ENCODE measurements at places on chromosomes 7 and 10.

GRCh38 chr7:80876894-80877414 lies 41.9 kb downstream of the SEMA3C start:
- DNase-seq: no peak

DNA sequence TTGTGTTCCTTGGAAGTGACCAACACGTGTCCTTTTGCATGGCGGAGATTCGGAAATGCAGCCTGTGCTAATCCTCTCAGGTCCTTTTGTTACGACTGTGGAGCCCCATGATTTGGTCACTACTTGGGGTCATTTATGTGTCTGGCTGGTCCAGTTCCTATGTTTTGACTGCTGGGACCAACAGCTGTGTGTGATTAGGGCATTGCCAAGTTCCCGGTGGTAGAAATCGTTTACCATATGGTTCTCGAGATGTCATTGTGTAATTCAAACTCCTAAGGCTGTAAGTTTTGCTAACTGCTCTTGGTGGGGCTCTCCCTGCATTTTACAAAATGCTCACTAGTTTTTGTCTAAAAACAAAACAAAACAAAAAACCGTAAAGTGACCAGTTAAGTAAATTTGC lies 62.0 kb downstream of the CCNY start:
- no peak for DNase-seq

GRCh38 chr10:71063401-71063800 lies 149.0 kb upstream of the UNC5B start:
- DNase-seq: no peak

GRCh38 chr7:128922496-128923410 lies 12.2 kb upstream of the KCP start:
- DNase-seq: no peak

DNA sequence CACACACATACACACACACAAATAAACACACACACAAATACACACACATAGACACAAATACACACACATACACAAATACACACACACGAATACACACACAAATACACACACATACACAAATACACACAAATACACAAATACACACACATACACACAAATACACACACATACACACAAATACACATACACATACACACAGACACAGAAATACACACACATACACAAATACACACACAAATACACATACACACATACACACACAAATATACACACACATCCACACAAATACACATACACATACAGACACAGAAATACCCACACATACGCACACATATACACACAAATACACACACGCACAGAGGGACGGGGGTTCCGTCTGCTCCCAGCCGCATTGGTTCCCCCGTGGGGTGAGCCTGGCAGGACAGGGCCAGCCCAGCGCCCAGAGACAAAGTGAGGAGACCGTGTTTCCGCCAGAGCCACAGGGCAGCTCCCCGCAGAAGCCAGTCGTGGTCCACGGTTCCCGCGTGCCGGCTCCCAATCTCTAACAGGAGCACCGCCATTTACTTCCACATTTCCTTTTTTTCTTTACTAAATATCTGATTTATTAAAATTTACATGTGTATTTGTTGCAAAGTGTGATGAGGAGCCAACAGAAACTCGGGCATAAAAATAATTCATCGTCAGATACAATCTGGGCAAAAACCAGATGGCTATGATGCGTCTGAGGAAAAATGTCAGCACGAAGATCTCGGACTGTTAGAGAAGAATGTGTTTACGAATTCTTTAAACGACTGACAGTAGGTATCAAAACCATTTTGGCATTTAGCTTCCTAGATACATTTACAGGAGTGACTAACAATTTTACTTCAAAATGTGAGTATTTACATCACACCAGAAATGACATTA lies 3.1 kb upstream of the KNDC1 start:
- DNase-seq: no peak

- no peak for DNase-seq
These were observed 60.9 kb upstream of the NKX6-2 start for GRCh38 chr10:132846631-132847415.

DNA sequence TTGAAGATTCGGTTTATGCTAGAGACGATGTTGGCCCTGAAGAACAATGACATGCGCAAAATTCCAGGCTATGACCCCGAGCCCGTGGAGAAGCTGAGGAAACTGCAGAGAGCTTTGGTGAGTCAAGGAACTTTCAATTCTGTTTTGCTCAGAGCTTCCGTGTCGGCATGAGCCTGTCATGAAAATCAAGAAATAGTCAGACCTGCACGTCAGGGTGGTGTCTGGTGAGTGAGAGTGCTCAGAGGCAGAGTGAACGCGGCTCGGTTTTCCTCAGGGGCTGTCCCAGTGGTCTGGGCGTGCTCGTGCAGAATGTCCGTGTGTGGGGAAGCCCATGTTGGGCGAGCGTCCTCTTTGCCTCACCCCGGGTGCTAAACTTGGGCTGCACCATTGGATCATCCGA lies 12.6 kb downstream of the NOM1 start:
- no peak for DNase-seq

DNA sequence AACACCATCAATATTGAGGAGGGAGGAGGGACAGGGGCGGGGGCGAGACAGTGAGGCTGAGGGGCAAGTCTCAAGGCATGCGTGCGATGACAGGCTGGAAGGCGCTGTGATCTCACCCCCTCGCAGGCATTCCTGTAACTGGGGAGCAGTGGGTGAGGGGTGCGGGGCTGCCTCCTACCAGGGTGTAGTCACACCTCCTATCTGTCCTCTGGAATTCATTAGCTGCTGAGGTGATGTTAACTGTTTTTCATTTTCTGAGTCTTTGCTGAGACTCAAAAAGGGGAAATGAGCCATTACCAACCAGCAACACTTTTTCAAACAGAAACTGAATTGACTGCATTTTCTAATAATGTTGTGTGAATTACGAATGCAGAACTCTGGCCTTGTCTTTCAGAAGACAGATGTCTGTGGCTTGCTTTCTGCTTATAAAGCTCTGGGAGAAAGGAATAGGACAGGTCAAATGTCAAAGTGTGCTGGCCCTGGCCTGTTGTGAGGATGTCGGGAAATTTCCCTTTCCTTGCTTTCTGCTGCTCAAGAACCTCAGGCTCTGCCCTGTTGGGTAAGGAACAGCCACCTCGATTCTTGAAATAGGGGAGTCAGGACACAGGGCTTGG lies 23.7 kb upstream of the CDH23 start:
- no peak for DNase-seq

GRCh38 chr10:106956216-106956915 lies 208.1 kb downstream of the SORCS1 start:
- no peak for DNase-seq

GRCh38 chr10:91023700-91024398 lies 103.0 kb upstream of the ANKRD1 start:
- DNase-seq: no peak

GRCh38 chr7:76225379-76225778 lies 23.7 kb downstream of the SRRM3 start:
- no peak for DNase-seq

DNA sequence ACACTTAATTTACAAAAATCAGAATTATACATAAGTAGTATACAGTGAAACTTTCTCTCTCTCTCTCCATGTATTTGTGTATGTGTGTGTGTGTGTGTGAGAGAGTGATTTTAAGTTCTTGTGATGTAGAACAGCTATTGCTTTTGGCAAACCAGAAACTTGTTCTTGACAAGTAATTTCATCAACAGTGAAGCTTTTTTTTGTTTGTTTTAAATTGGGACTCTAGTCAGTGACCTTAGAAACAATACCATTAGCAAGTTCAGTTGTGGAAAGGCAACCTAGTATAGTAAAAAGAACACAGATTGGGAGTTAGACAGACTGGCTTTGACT lies 319.1 kb downstream of the PTEN start:
- no peak for DNase-seq

DNA sequence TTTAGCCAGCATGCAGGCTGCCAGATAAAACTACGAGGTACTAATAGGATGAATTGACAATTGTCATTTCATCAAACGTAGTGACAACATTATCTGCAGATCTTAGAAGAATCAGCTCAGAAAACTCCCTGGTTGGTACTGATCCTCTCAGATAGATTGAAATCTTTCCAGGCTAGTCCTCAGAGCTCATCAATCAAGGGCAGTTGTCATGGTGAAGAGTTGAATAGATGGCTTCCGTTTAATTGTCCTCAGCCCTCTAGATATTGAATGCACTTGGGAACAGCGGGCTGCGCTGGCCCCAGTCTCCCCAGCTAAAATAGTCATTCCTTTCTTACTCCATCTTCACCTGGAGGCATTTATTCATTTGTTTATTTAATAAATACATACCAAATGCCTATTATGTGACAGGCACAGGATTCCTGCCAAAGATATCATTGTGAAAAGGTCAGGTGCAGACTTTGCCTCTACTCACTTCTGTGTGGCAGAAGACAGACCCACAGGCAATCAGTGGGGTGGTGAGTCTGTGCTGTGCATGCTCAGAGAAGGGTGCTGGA lies 1081.6 kb downstream of the TYW1 start:
- no peak for DNase-seq

DNA sequence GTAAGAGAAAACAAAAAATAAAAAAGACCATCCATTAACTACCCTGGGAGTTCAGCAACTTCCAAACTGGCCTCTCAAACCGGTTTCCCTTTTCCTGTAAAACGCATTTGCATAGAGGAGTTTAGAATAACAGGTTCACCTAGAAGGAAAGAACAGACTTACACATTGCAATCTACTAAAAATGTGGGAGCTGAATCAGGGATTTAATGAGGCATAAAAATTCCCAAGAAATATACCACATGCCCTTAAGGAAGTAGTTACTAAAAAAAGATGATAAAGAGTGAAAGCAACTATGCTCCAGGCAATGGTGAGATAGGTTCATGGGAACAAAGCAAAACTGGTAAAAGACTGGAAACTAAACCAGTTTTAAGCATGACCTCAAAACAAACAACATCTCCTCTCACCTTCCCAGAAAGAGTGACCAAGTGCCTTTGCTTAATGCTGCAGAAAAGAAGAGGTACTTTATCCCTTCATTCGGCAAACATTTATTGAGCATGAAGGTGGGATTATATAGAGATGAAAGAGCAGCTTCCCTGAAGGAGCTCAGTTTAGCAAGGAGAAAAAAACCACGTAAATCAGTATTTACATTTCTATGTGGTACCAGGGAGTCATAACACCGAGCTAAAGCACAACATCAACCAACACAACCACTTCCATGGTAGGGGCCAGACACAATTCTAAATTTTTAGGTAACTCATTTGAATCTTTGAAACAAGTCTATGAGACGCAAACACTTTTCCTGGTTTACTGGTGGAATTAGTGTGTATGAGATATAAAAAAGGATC lies 152.8 kb downstream of the SGMS1 start:
- DNase-seq: no peak
